ENCODE measurements at places on chromosomes 5 and 9.

GRCh38 chr9:113673726-113674125, 202.4 kb upstream of the ZNF618 start:
- no peak for DNase-seq

- DNase-seq = peak; percentile 63
Measured at GRCh38 chr5:143106174-143106573, 297.3 kb downstream of the NR3C1 start.

- peak; percentile 75 for DNase-seq
Measured at GRCh38 chr9:128007566-128008138, 26.9 kb upstream of the EEIG1 start.

DNA sequence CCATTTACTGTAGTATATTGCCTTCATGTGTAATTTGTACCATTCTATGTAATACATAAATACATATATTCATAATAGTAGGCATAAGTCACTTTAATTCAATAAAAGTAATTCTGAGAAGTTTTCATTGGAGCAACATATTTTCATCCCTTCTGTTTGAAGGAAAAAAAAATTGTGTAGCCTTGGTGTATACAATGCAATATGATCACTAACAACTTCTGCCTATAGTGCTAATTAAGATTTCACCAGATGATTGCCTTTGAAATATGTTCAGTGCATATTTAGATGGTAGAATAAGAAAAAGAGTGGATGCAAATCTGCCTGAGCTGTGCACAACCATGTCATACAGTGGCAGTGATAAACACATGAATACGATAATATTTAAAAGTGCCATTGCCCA, 996.8 kb downstream of the EFNA5 start:
- DNase-seq = no peak

- peak; percentile 83 for DNase-seq
Measured at GRCh38 chr5:132387640-132388117, 18.2 kb downstream of the SLC22A5 start.

GRCh38 chr5:395156-395920, 47.6 kb upstream of the EXOC3 start:
- DNase-seq = peak; percentile 91

DNA sequence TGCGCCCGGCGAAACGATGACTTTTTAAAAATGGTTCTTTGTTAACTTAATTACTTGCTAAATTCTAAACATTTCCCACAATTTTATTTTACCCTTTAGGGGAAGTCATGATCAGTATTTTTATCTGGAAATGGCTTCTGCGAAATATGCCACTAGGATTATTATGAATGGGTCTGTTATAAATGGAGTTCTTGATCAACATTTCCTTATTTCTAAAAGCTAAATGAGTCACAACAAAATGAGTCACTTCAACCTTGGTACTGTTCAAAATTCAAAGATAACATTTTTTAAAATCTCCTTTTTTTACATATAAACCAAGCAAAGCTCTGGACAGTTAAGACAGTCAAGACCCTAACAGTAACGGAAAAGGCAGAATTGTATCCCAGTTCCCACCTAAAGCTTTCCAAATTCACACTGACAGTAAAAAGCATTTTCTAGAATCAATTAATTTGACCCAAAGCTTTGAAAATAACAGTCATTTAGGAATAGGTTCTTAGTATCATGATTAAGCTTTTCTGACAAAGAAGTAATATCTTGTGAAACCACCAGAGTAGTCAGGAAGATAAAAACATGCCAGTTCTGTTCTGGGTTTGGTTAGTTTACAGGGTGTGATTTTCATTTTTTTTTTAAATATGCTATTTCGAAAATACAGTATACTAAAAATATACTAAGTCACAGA, 81.7 kb downstream of the LHFPL2 start:
- no peak for DNase-seq

GRCh38 chr5:103003872-103004271, 116.1 kb downstream of the GIN1 start:
- no peak for DNase-seq

- DNase-seq = no peak
Measured at GRCh38 chr5:68446487-68446894, 230.9 kb downstream of the PIK3R1 start.

DNA sequence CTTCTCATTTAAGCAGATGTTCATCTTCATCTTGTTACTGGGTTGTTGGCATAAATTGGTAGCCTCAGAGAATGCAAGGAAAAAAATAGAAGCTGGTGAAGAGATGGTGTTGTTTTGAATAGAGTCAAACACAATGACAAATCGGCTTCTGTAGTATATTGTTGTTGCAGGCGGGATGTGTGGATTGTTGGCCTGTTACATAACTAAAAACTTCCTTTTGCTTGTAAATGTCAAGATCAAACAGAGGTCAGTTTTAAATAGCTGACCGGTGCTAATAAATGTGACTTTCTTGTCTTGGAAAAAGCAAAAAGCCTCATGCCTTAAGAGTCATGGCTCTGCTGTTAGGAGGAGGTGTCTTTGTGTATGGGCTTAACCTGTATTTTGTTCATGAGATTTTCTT, 59.2 kb downstream of the CCDC192 start:
- DNase-seq = no peak

- no peak for DNase-seq
Measured at GRCh38 chr5:125103459-125103858, 357.0 kb upstream of the ZNF608 start.

GRCh38 chr9:109771087-109771486, 8.9 kb upstream of the PALM2AKAP2 start:
- DNase-seq = peak; percentile 60

DNA sequence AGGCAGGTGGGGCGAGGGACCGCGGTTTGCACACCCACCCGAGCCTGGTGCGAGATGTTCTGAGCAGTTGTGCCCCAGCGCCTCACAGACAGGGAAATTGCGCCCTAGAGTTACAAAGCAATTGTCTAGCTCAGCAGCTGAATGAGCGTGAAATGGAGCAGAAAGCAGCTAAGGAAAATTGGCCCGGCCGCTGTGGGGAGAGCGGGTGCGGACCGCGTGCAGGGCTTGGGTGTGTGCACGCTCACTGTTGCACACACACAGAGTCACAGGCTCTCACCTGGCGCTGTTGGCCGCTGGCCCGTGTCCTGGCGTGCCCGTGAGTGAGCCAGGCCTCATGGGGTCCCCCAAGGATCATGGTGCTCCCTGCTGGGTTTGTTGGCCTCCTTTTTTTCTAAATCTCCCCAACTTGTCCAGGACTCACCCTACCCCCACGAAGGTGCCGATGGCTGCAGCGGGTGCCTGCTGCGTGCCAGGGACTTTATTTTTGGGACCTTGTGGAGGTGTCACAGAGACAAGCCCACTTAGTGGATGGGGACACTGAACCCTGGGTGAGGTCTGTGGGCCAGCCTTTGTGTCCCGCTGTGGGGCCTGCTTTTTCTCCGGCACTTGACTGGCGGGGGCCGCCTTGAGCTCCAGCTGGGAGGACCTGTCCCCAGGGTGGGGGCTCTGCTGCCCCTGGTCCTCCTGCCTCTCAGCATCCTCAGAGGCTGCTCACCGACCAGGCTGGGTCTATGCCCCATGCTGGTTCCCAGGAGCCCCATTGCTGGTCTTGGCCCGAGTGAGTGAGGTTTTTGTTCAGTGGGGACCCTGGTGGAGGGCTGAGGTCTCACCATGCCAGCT, 5.2 kb downstream of the RXRA start:
- no peak for DNase-seq

DNA sequence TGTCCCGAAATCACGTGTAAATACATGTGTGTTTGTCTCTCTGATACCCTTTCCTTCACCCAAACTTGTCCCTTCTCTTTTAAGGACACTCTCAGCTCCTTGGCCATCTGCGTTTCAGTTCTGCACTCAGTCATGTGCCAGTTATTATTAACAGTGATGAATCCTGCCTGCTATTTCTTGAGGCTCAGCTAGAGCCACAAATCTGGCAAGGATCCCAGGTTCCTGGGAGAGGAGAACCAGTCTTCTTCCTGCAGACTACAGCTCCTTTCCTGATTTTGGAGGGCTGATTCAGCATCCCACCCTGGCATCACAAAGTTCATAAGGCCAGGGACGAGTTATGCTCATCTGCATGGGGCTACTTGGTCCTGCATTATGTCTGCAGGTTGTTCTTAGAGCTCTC, 5.6 kb downstream of the MAMDC2 start:
- DNase-seq = peak; percentile 59

- no peak for DNase-seq
Measured at GRCh38 chr5:79729679-79730078, 40.0 kb downstream of the CMYA5 start.

DNA sequence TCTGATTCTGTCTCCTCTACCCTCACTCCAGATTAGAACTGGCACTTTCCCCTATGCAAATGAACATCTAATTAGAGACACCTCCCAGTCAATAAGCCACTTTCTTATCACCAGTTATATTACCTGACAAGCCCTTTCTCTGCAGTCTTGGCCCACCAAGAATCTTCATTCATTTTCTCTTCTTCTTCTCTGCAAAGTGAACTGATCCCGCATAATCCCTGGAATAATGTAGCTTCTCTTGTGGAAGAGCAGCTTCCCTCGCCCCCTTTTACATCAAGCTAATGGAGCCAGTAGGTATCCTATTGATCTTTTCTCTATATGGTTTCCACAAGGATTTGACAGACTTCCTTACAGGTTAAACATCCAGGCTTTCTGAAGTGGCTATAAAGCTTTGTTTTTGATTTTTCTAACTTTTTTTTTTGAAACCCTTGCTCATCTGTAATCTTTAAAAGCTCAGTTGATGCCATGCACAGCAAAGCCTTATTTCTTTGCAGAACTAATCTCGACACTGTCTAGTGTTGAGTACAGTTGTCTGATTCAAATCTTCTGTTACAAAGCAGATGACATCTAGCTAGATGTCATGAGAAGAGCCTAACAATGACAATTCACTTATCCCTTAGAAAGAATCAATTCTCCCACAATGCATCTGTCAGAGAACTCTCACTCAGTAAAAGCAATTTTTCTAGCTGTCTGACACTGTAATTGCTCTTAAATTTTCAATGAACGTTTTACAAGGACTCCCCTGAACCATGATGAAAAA, 281.4 kb downstream of the ISL1 start:
- no peak for DNase-seq

GRCh38 chr9:126758916-126759585, 45.8 kb upstream of the ZBTB43 start:
- no peak for DNase-seq

- no peak for DNase-seq
Measured at GRCh38 chr5:56233230-56233629, at the start of gene ANKRD55. TSS of gene ANKRD55 (minus strand) at chr5:56233330. CDS start at chr5:56232913, 417 bp downstream.

DNA sequence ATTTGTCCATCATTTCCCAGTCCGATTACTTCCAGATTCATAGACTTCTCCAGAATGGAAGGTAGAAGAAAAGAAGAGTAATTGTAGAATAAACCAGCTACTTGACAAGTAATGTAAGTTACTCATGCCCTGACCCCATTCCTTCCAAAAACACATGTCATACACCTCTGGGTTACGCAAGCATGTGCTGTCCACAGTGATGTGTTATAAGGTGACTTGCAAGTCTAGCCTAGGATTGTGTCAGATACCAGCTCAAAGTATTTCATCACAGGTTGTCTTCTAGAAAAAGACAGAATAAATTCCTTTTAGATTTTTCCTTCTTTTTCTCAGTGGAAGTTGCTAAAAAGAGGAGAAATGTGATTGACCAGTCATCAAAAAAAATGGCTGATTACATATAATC, 8.0 kb upstream of the TLR4 start:
- DNase-seq = peak; percentile 26

GRCh38 chr5:62017092-62017491, 288.9 kb upstream of the KIF2A start:
- DNase-seq = peak; percentile 39

DNA sequence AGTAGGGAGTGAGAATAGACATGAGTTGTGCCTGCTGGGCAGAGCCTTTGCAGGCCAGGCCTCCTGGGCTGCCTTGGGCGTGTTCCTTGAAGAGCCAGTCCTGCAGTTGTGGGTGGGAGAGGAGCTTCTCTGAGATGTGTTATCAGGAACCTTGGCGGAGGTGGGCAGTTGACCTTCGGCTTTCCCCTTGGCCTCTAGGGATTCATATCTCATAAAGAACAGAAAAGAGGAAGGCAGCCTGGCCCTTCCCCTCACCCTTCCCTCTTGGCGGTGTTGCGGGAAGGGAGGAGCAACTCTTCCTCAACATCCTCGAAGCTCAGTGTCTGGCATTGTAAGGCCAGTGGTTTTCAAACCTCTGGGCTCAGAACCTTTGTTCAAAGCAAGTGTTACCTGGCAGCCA, 59.2 kb downstream of the DAPK1 start:
- no peak for DNase-seq

GRCh38 chr5:138874241-138874640, 894 bp downstream of the LRRTM2 start:
- DNase-seq = no peak

DNA sequence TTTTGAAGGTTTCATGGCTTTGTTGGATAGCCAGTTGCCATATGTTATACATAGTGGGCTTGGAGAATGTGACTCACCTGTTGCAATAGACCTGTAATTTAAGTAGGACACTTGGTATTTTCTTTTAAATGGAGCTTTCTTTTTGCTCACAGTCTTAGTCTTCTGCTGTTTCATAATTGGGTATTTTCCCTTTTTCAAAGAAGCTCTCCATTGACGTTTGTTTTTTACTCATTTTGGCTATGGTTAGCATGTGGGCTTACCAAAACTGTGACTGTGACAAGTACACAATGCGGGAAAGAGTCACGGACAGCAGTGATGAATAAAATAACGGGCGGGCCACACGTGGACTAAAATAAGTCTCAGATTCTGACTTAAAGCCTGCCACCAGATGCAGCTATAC, 23.2 kb upstream of the RNF20 start:
- no peak for DNase-seq

- peak; percentile 8 for DNase-seq
Measured at GRCh38 chr5:92678640-92679039, 902.4 kb downstream of the NR2F1-AS1 start.

GRCh38 chr9:10254338-10254737, 358.5 kb downstream of the PTPRD start:
- DNase-seq = no peak

GRCh38 chr5:56311306-56311905, 78.3 kb upstream of the ANKRD55 start:
- no peak for DNase-seq

DNA sequence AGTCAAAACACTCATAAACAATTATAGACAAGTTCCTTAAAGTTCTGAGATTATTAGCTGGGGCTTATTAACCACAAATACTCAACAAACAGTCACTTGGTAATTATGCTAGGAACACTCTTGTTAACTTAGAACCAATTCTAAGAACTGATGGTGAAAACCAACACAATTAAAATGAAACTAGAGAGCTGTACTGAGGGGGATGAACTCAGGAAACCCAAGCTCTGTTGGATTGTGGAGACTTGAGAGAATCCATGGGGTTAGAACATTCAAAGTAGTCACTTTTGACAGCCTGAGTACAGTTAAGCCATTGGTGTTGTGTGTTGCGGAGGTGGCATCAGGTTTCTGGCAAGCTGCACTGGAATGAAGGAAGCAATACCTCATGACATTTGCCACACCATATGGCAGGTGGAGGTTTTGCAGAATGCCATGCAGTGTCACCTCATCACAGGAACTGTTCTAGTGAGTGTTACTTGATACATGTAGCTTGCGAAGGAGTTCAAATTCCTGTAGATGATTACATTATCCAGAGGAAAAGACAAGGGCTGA, 480.9 kb upstream of the CD180 start:
- DNase-seq = no peak

DNA sequence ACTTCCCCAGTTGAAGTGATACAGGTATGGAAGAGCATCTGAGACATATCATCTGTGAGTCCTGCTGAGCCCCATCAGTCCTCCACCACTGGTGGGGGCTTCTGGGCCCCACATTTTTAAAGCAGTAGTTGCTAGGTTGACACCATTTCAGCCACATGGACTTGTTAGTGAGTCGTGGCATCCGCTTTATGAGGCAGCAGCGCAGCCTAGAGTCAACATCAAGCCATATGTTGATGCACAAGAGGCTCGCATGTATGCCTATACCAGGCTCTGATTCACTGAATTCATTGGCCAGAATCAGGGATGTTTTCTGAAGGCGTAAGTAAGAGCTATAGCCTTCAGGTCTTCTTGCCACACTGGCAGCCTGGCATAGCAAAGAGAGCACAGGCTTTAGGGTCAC, 26.8 kb downstream of the ZNF346 start:
- DNase-seq = no peak

Measured in fibroblast of gingiva (primary cell).